Spleen (tissue), 13 donors: ENCODE measurements at places on chromosomes 16 and 17. TPM values are rescaled to one million over a fixed set of nuclear protein-coding genes. Genes with fewer than 3 reads are reported as not detected.

Gene C1QTNF8
- not detected for total RNA-seq

- no peak for DNase-seq
- H3K27ac ChIP-seq = no peak overlapping the region
- no peaks in the 10 kb centered on the region for H3K4me1 ChIP-seq
These were observed 17.8 kb downstream of the HS3ST6 start for GRCh38 chr16:1900452-1900774.

DNA sequence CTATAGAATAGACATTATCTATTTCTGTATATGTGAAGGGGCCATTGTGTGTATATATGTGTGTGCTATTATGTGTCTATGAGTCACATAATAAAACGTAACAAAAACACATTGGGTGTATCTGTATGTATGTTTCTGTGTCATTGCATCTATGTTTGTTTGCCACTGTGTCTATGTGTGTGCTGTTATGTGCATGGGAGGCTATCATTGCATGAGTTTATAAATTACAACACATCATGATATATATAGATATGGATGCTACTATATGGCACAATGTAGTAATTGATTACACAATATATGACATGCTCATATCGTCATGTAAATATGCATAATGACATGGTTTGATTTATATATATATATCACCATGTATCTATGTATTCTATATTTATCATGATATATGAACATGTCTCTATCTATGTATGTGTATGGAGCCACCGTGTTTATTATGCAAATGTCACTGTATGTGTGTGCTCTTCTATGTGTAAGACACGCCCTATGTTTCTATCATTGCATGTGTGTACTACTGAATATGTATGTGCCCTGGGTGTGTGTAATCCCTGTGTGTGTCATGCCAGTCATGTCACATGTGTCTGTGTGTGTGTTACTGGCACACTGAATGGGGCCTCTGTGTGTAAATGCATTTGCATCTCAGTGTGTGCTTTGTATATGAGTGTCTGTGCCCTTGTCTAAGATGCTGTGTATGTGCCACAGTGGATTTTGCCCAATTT lies 1.4 kb upstream of the TSPOAP1 start:
- no peaks in the 10 kb centered on the region for H3K27me3 ChIP-seq
- H3K4me1 ChIP-seq = peaks cover 63% of the 10 kb centered on the region
- H3K27ac ChIP-seq = peak overlapping the region; percentile 36
- H3K4me3 ChIP-seq = peak overlapping the region; percentile 96
- peaks cover 21% of the 10 kb centered on the region for H3K36me3 ChIP-seq

DNA sequence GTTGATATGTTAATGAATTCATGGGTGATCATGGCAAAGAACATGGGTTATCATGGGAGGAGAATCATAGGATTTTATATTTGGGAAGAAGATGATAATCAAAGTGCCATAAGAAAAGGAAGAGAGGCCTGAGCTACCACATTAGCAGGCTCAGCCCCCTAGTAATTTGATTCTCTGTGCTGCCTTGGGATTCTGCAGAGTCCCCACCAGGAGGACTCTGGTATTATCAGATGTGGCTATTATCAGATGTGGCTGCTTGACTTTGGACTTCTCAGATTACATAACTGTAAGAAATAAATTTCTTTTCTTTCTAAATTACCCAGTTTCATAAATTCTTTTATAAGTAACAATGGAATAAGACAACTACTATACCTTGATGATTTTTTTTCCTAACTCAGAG lies 137.6 kb downstream of the ITFG1 start:
- no peak overlapping the region for H3K4me3 ChIP-seq
- no peak overlapping the region for H3K27ac ChIP-seq
- H3K4me1 ChIP-seq = no peaks in the 10 kb centered on the region

Gene P2RX1
- 23.1 TPM for total RNA-seq

GRCh38 chr17:75856062-75856756 lies 1.1 kb upstream of the WBP2 start:
- H3K4me3 ChIP-seq = peak overlapping the region; percentile 79
- peaks cover 89% of the 10 kb centered on the region for H3K4me1 ChIP-seq
- no peak for DNase-seq
- no peaks in the 10 kb centered on the region for H3K27me3 ChIP-seq

DNA sequence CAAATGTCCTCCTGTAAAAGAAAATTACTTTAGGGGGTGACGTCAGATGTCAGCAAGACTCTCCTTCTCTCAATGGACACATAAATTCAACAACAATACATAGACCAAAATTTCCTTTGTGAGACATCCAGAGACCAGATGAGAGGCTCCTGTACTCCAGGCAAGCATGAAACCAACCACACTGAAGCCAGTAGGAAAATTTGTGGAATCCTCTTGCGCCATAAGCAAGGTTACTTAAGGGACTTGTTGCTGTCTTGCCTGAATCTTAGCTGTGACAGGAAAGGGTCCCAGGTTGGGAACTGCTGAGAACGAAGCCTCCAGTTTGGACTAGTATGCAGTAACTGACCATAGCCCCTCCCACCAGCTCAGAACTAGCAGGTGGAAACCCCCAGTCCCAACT lies 56.0 kb downstream of the CEP112 start:
- H3K36me3 ChIP-seq = no peaks in the 10 kb centered on the region
- H3K4me1 ChIP-seq = no peaks in the 10 kb centered on the region
- no peak for DNase-seq

Gene VASN
- 7.4 TPM for total RNA-seq

DNA sequence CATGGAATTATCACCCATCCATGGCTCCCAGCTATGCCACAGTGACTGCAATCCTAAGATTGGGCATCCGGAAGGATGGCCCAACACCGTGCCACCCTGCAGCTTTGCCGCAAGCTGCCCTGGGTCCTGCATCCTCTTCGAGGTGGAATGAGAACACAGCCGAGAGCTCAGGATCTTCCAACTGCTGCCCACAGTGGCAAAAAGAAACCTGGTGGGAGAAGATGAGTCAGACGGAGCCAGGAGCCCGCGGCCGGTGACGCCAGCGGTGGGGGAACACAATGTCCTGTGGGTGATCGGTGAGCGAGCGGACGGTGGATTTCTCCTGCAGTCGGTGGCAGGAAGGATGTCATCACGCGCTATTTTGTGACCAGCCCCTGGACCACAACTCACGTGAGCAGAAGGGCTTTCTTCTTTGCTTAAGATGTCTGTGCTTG lies 20.1 kb downstream of the CD7 start:
- H3K27ac ChIP-seq = peak overlapping the region; percentile 96
- peaks cover 7% of the 10 kb centered on the region for H3K27me3 ChIP-seq
- peak; percentile 97 for DNase-seq
- H3K4me1 ChIP-seq = peaks cover 72% of the 10 kb centered on the region

- H3K27me3 ChIP-seq = no peaks in the 10 kb centered on the region
- DNase-seq = no peak
- H3K27ac ChIP-seq = no peak overlapping the region
- H3K36me3 ChIP-seq = no peaks in the 10 kb centered on the region
- no peaks in the 10 kb centered on the region for H3K4me1 ChIP-seq
- H3K4me3 ChIP-seq = no peak overlapping the region
These were observed 10.2 kb upstream of the MAF start for GRCh38 chr16:79610771-79611170.

Gene RHBDL1
- 0.98 TPM for total RNA-seq

- no peak for DNase-seq
- H3K4me3 ChIP-seq = no peak overlapping the region
- H3K36me3 ChIP-seq = no peaks in the 10 kb centered on the region
- H3K27me3 ChIP-seq = no peaks in the 10 kb centered on the region
- no peaks in the 10 kb centered on the region for H3K4me1 ChIP-seq
These were observed 69.2 kb upstream of the KIFC3 start for GRCh38 chr16:57871456-57871855.
